Epithelial cell of proximal tubule (primary cell): ENCODE measurements at places on chromosomes 11 and 22. TPM values are rescaled to one million over a fixed set of nuclear protein-coding genes. Genes with fewer than 3 reads are reported as not detected.

ZDHHC5 gene
- 31.4 and 43.5 TPM in 2 replicates for total RNA-seq

RAPSN gene
- total RNA-seq = not detected in 2 replicates

MUS81 gene
- total RNA-seq = 57.2 and 71.8 TPM in 2 replicates

MAPK8IP2 gene
- total RNA-seq = 0.23 and 0.43 TPM in 2 replicates

SEZ6L gene
- total RNA-seq = not detected in 2 replicates

CALCA gene
- 0.29 TPM in 1 of 2 replicates, not detected in the other for total RNA-seq

MS4A3 gene
- not detected in 2 replicates for total RNA-seq
